M059J (cell line): ENCODE measurements at places on chromosomes 12 and 14. TPM values are rescaled to one million over a fixed set of nuclear protein-coding genes. Genes with fewer than 3 reads are reported as not detected.

SCN8A gene
- 2.7 and 6.4 TPM in 2 replicates for total RNA-seq

NACA gene
- total RNA-seq: 1,267 and 1,373 TPM in 2 replicates

BTBD7 gene
- 8.2 and 9.4 TPM in 2 replicates for total RNA-seq

NPFF gene
- not detected in 2 replicates for total RNA-seq

C12orf56 gene
- not detected in 2 replicates for total RNA-seq

PPHLN1 gene
- total RNA-seq: 78.5 and 93.1 TPM in 2 replicates

TSHR gene
- not detected in 2 replicates for total RNA-seq

SMCO2 gene
- total RNA-seq: 1.6 TPM in 1 of 2 replicates, not detected in the other

BMP4 gene
- 45.1 and 71.5 TPM in 2 replicates for total RNA-seq

GPR65 gene
- total RNA-seq: 0.05 TPM in 1 of 2 replicates, not detected in the other

C14orf132 gene
- 0.34 and 2.0 TPM in 2 replicates for total RNA-seq

ALKBH2 gene
- 4.2 and 10.8 TPM in 2 replicates for total RNA-seq

KRT2 gene
- total RNA-seq: not detected in 2 replicates

PRMT5 gene
- total RNA-seq: 67.3 and 83.3 TPM in 2 replicates

LRFN5 gene
- total RNA-seq: 0.05 TPM in 1 of 2 replicates, not detected in the other

REC8 gene
- 1.3 and 4.8 TPM in 2 replicates for total RNA-seq

TMEM233 gene
- total RNA-seq: not detected in 2 replicates

LTBP2 gene
- total RNA-seq: 2.2 and 5.2 TPM in 2 replicates

PLA2G1B gene
- total RNA-seq: not detected in 2 replicates

PLEKHA5 gene
- 17.3 and 19.6 TPM in 2 replicates for total RNA-seq

TOMM20L gene
- total RNA-seq: not detected in 2 replicates

LRRC23 gene
- 3.6 and 11.0 TPM in 2 replicates for total RNA-seq

ANO2 gene
- total RNA-seq: 0.86 and 2.3 TPM in 2 replicates

DBX2 gene
- total RNA-seq: not detected in 2 replicates

LMNTD1 gene
- total RNA-seq: 0.32 and 2.2 TPM in 2 replicates

PLEKHD1 gene
- total RNA-seq: not detected in 2 replicates

NTF3 gene
- total RNA-seq: 1.5 and 1.7 TPM in 2 replicates

PAX9 gene
- 1.7 and 2.2 TPM in 2 replicates for total RNA-seq

APOF gene
- not detected in 2 replicates for total RNA-seq

PPFIA2 gene
- not detected in 2 replicates for total RNA-seq

AICDA gene
- not detected in 2 replicates for total RNA-seq

GLIPR1L2 gene
- total RNA-seq: not detected in 2 replicates

SLC6A15 gene
- 0.27 TPM in 1 of 2 replicates, not detected in the other for total RNA-seq

C12orf60 gene
- 0.69 and 2.0 TPM in 2 replicates for total RNA-seq

TAS2R13 gene
- total RNA-seq: not detected in 2 replicates

MYF5 gene
- total RNA-seq: not detected in 2 replicates

TUBA1A gene
- 415 and 467 TPM in 2 replicates for total RNA-seq

OAS3 gene
- 238 and 375 TPM in 2 replicates for total RNA-seq

RAD51AP1 gene
- 63.4 and 66.7 TPM in 2 replicates for total RNA-seq

SLC25A21 gene
- total RNA-seq: 0.94 and 2.4 TPM in 2 replicates
